COR-L47 (cell line): ENCODE measurements at places on chromosomes 16 and 17.

GRCh38 chr17:27315796-27316465 lies 22.0 kb downstream of the WSB1 start:
- DNase-seq: no peak

DNA sequence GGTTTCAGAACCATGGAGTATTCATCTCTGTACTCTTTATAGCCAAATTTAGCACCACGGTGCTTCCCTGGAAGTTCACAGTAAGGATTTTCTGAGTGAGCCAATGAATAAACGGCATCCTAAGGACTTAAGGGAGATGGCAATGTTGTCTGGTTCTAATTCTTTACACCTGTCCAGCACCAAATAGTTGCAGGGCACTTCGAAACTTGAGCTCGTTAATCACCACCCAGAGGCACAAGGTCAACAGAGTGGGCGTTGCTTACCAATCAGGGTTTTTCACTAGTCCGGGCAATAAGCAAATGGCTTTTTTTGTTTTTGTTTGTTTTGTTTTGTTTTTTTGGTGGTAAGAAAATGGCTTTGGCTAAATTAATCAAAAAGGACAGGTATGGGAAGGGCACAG lies 28.2 kb upstream of the TMEM220 start:
- DNase-seq: no peak

- DNase-seq: no peak
Observed at GRCh38 chr16:3787924-3788661, 70.8 kb upstream of the TRAP1 start.

DNA sequence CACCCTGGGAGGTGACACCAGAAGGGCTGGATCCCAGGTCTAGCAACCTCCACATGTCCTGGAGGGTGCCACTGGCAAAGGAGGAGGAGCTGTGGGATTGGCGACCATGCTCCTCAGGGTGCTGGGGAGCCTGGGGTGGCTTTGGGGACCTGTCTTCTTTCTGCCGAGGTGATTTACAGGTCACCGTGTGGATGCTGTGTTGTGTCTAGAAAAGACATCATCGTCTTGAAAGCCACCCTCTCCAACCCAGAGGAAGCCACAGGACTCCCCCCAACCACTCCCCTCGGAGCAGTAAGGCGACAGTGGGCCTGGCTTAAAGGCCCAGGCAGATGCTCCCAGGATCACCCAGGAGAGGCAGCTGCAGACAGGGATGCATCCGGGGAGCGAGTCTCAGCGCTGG lies 29.7 kb upstream of the FASN start:
- DNase-seq: no peak

DNA sequence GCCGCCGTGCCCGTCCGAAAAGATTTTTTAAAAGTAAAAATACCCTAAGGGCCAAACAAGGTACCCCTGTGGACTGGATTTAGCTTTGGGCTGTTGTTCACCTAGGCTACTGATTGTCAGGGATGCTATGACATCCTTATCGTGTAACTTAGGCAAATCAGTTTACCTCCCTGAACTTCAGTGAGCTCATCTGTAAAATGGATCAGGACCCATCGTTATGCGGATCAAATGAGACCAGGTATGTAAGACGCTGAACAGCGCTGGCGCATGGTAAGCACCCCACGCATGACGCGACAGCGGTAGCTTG lies 658 bp upstream of the ZNF771 start:
- no peak for DNase-seq

GRCh38 chr17:3961564-3962047 lies 2.6 kb downstream of the ATP2A3 start:
- DNase-seq: no peak

GRCh38 chr16:53154513-53154912 lies 99.7 kb downstream of the CHD9 start:
- no peak for DNase-seq

GRCh38 chr16:80210787-80211186 lies 330.0 kb upstream of the DYNLRB2 start:
- DNase-seq: no peak

GRCh38 chr16:72961863-72962262 lies 86.1 kb downstream of the ZFHX3 start:
- DNase-seq: no peak

DNA sequence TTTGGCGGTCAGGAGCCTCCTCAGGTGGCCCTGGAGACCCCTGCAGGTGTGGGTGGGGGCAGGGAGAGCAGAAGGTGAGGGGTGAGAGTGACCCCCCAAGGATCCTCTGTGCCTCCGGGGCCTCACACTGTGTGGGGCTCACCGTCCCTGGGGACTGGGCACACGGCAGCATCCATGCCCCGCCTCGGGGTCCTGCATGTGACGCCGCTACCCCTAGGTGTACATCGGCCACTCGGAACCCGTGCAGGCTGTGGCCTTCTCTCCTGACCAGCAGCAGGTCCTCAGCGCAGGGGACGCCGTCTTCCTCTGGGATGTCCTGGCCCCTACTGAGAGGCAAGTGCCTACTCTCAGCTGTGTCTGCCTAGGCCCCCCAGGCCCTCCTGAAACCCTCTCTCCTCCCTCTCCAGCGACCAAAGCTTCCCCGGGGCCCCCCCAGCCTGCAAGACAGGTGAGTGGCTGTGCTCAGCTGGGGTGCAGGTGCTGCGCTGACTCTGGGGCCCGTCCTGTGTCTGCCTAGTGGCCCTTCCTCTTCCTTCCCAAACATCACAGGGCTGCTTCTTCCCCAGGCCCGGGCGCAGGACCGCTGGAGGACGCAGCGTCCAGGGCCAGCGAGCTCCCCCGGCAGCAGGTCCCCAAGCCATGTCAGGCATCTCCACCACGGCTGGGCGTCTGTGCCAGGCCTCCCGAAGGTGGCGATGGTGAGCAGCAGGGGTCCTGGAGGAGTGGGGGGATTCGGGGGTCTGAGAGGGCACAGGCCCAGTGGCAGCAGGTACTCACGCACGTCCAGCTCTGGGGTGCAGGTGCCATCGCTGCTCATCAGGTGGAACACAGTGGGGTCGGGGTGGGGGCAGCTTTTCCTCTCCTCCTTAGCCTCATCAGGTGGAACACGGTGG lies 9.0 kb upstream of the RHOT2 start:
- no peak for DNase-seq

DNA sequence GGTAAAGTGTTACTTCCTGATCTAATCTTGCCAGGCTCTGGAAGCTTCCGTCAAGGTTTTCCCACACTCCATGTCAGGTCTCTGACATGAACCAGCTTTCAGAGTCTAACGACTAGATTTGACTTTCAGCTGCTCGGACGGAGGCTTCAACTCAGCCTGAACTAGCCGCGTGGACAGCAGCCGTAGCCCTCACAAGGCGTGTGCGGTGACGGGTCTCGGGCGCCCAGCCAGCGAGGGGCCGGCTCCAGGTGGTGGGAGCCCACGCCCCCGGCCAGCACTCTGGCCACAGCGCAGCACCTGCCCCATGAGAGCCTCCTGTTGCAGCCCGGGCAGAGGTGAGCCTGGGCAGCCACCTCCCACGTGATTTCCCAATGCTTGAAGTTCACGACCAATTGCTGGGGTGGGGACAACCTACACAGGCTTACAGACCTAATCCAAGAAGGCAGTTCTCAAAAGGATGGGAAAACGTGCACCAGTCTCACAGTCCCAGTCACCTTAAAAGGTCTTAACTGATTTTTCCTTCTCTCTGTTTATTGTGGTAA lies 45.5 kb downstream of the TBC1D16 start:
- no peak for DNase-seq

DNA sequence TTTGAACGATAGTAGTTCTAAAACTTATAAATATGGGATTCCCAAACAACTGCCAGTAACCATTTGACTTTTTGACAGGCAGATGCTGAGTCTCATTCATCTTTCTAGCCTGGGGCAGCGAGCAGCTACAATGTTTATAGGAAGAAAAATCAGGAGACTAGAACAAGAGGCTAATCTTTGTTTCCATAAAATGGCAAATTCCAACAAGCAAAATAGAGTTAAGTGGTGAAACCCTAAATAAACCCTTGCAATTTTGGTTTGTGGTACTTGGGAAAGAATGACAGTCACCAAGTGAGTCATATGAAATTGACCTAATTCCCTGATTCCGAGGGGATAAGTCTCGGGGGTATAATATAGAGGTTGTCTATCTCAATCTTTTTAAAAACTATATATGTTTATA lies 27.3 kb upstream of the HS3ST2 start:
- DNase-seq: no peak

- DNase-seq: no peak
Observed at GRCh38 chr16:89370601-89371000, 119.8 kb downstream of the ANKRD11 start.

GRCh38 chr17:4162321-4162720 lies 19.3 kb downstream of the CYB5D2 start:
- no peak for DNase-seq

DNA sequence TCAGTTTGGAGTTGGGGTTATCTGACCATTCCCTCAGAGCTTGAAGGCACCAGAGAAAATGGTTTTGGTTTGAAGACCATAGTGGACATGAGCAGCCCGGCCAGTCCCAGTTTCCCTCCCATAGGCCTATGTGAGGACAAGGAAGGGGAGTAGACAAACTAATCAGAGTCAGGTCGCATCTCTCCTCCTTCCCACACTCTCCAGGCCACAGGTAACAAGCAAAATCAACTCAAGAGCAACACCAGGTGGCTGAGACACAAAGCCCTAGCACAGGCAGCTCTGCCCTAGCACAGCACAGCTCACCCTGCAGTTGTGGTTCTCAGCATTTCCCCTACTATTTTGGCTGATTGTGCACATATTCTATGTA lies 7.2 kb downstream of the SUPT4H1 start:
- DNase-seq: no peak

DNA sequence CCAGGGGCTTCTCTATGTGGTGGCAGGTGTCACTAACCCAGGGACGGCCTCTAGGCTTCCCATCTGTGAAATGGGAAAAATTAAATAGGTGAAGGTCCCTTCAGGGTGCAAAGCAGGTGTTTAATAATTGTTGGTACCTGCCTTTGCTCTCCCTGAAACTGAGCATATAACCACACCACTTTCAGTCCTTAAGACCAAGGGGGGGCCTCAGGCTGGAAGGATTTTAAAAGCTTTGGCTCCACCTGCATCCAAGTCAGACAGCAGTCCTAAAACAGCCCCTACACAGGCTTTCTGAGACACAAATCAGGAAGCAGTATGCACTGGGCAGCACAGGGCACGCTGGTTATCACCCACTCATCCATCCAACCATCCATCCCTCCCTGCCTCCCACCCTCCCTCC lies 55.0 kb downstream of the TK2 start:
- DNase-seq: no peak

GRCh38 chr17:9575381-9576101 lies at the start of gene STX8:
Gene STX8, minus strand, starts transcription at chr17:9575820. Its CDS starts 12 bp downstream, at chr17:9575808.
- DNase-seq: peak; percentile 56

DNA sequence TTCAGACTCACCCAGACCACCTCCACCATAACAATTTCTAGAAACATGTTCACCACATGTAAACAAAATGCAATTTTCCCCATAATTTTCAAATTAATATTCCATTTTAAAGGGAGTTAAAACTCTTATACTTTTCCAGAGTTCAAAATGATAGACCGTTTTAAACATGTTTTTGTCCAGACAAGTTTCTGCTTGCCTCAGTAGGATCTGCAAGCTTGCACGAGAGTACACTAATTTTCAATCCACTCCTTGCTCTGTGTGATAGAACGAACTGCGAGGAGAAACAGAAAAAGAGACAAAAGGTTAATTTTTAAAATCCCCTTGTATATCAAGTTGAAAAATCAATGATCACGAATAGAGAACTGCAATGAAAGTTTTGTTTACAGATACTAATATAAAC lies 7.1 kb downstream of the FAHD1 start:
- no peak for DNase-seq

- DNase-seq: no peak
Observed at GRCh38 chr17:58300336-58300735, 19.6 kb upstream of the MPO start.

- no peak for DNase-seq
Observed at GRCh38 chr17:10309003-10309974, 63.5 kb downstream of the MYH13 start.

DNA sequence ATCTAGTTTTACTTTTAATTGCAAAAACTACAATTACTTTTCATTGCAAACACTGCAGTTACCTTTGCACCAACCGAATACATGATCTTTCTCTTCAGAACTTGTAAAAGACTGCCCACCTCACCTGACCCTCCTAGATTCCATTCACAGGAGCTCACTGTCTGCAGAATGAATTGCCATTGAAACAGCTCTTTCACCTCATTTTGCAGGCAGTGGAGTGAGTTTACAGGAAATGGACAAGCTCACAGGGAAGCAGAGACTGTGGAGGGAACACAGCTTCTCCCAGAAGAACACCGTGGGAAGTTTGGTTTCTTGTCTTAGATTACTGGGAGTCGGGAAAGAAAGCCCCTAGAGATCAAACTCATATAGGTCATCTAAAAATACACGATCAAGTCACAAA lies 439.7 kb upstream of the RBFOX1 start:
- no peak for DNase-seq

- no peak for DNase-seq
Observed at GRCh38 chr16:65249768-65250167, 127.9 kb upstream of the CDH11 start.

- DNase-seq: peak; percentile 24
Observed at GRCh38 chr17:79252886-79253285, 178.3 kb downstream of the ENGASE start.

DNA sequence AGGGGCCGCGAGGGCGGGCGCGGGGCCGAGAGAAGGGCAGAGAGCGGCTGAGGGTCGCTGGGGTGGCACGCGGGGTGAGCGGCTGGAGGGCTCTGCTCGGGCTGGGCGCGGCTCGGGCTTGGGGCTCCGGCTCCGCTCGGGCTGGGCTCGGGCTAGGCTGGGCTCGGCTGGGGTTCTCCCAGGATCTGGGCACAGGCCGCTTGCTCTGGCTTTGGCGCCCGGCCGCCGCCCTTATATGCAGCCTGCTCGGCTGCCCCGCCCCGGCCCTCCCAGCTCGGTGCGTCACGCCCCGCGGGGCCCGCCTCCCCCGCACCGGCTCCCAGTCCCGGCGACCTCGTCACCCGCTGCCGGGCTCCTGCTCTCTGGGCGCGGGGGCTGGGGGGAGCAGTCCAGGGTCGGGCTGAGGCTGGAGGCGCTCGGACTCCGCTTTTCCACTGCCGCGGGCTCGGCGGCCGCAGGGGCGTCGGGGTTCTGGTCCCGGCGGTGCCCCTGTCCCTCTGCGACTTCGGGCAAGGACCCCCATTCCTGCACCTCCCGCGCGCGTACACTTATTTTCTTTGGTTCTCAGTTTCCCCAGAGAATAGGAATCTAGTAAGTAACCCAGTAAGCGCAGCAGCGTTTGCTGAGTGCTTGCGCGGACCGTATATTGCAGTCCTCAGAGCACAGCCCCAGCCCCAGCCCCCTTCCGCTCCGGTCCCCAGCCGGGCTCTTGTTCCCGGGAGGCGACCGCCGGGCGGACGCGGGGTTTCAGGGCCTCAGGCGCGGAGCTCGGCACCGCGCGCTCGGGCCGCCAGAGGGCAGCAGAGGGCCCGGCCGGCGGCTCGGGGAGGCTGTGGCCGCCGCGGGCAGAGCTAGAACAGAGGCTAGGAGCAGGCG lies at the start of gene RASD1:
Gene RASD1 (minus strand): TSS at position 207 of the 876 bp plus-strand sequence. CDS start 214 bp downstream, outside the sequence.
- peak; percentile 55 for DNase-seq

DNA sequence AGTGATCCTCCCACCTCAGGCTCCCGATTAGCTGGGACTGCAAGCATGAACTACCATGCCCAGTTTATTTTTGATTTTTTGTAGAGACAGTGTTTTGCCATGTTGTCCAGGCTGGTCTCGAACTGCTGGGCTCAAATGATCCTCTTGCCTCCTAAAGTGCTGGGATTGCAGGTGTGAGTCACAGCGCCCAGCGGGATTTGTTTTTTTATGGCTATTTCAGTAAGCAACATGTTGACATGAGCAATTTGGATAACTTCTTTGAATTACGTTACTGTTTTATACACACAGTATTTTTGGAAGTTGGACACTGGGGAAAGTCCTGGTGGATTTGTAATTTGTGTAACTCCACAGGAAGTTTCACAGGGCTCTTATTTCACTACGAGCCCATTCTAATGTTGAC lies 18.5 kb upstream of the RHOT1 start:
- no peak for DNase-seq
